Stimulated activated naive CD4-positive, alpha-beta T cell treated with Interleukin-2 at 50 U/mL for 16 hours (primary cell): ENCODE measurements at places on chromosomes 4 and X.

GRCh38 chrX:123331349-123331748 lies 147.3 kb downstream of the GRIA3 start:
- no peak for DNase-seq

GRCh38 chr4:67366311-67366861 lies 178.9 kb downstream of the CENPC start:
- no peak for DNase-seq

GRCh38 chrX:3651277-3651676 lies 62.2 kb downstream of the PRKX start:
- no peak for DNase-seq

- DNase-seq, result no peak
Measured at GRCh38 chr4:17636341-17636695, 21.9 kb downstream of the MED28 start.

DNA sequence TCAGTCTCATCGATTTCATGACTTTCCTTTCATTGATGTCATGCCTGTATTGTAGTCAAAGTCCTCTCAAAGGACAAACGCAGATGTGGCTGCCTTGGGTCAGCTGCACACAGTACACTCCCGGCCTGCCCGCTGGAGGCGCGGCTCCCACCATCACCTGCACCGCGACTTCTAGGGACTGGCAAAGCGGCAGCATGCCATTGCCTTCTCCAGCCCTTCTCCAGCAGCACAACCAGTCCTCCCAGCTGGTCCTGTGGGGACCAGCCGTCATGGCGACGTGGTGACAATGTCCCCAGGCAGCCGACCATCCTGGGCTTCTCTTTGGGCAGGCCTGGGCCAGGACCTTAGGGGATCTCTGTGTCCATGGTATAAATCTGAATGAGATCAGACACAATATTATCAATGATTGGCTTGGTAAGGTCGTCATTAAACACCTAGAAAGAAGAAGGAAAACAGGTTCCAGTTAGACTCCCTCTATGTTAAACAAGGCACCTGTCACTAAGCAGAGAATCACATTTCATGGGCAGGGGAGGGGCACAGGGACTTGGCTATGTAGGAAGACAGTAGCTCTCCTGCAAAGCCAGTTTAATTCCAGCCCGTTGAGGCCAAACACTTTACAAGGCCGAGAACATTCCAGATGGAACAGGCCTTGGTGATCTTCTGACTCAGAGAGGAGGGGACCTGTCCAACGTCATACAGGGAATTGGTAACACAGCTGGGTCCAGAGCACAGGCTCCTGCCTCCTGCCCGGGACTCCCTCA lies 10.7 kb downstream of the CCNQ start:
- no peak for DNase-seq
